ENCODE measurements at places on chromosomes 5 and 9.

DNA sequence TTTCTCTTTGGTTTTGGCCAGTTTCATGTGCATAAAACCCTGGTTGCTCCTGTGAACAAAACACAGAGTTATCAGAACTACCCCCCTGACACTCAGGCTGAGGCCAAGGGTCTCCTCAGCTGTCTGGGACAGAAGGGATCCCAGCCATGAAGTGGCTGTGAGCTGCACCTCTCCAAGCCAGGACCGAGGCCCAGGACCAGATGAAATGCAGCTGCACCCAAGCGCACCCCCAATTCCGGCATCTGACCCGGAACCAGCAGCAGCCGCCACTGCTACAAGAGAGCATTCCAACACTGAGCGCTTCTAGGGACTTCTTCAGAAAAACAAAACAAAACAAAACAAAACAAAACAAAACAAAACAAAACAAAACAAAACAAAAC lies 16.0 kb upstream of the SLC25A51 start:
- DNase-seq, result no peak

DNA sequence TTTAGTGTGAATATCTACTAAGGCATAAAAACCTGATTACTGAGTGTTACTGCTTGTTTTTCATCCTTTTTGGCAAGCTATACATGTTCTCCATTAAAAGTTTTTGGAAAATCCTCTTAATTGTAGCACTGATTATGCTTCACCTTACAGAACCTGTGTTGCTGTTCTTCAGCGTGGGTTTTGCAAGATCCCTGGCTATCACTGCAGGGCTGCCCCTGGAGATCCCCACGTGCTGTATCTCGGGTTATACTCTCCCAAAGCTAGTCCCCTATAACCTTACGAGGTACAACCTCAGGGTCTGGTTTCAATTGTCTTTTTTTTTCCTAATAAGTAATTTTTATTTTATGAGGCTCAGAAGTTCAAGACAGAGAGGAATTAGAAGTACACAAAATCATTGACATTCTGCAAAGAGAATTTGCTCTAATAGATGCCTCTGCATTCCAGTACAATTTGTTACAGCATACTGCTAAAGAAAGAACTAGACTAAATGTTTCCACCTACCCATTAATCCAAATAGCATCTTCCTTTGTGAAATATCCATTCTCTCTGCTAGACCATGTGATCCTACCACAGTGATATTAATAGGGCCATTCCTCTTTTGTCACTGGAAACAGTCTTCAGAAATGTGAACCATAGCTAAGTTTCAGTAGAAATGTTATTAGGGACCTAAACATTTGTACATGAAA lies 25.8 kb upstream of the CAMK4 start:
- DNase-seq, result no peak

GRCh38 chr9:105445203-105445881 lies 2.5 kb upstream of the FSD1L start:
- DNase-seq, result no peak

DNA sequence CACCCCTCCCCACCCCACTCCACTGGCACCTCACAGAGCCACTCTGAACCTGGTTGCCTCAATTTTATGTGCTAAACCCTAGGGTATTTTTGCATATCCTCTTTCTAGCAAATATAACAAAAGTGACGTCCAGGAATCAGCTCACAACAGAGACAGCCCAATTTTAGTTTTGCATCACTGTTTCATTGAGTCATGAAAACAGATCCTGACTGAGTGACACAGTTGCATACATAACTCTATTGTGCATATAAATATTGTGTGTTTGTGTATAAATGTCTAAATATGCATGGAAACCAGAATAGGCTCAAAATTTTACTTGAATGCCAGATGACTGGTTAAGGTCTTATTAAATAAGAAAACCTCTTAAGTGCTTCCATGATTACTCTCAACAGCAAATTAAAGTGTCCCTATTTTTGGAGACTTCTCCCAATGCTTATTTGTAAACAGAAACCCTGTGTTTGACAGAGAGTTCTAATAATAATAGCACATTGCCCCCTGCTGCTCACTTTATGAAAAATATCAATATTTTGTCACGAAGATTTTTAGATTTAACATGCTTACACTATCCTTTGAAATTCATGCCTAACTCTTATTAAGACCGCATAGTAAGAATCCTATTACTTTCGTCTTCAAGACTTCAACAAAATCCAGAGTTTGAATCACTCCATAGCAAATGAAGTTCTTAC lies 75.5 kb upstream of the PRRC1 start:
- peak; percentile 23 for DNase-seq
